ENCODE measurements at places on chromosomes 11 and 22.

GRCh38 chr11:57417056-57417455 is 9.9 kb downstream of the SLC43A3 start:
- no peak for DNase-seq

DNA sequence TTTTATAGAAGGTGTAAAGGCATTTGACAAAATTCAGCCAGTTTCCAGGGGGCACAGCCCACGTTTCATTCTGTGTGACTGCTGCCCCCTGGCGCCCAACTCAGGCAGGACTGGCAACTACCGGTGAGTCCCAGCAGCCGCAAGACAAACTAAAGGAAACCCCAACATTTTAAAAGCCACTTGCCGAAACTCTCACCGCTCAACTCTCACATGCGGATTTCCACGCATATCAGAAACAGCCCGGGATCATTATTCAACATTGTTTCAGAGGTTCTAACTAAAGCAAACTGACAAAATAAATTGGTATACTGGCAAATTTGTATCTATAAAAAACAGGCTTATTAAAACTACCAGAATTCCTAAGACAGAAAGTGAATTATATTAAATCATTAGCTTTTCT is 48.2 kb downstream of the MORC2 start:
- DNase-seq, result peak; percentile 62

GRCh38 chr11:119478711-119479285 is 55.8 kb upstream of the THY1 start:
- DNase-seq, result no peak

GRCh38 chr22:41398921-41399320 is 17.2 kb downstream of the TEF start:
- no peak for DNase-seq

- no peak for DNase-seq
These were observed 4.4 kb downstream of the DUSP8 start for GRCh38 chr11:1567721-1568100.

DNA sequence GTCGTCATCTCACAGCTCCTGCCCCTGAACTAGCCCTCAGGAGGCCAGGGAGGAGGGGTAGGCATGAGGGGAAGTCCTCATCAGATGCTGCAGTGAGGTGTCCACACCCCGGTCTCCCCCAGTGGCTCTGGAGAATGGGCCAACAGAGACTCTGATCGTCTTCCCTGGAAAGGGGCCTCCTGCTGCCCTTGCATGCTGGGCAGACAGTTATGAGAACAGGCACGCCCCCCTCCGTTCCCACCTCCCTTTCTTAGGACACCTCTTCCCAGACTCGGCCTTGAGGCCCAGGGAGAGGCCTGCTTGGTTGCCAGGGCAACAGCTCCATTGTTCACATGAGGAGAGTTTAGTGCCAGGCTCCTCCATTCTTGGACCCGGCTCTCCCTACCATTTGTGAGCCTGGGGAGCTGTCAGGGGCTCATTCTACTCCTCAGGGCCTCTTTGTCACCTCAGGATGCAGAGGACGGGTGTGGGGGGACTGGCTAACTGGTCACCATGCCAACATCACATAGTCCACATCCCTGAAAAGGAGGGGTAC is 157.7 kb downstream of the TTC17 start:
- no peak for DNase-seq

DNA sequence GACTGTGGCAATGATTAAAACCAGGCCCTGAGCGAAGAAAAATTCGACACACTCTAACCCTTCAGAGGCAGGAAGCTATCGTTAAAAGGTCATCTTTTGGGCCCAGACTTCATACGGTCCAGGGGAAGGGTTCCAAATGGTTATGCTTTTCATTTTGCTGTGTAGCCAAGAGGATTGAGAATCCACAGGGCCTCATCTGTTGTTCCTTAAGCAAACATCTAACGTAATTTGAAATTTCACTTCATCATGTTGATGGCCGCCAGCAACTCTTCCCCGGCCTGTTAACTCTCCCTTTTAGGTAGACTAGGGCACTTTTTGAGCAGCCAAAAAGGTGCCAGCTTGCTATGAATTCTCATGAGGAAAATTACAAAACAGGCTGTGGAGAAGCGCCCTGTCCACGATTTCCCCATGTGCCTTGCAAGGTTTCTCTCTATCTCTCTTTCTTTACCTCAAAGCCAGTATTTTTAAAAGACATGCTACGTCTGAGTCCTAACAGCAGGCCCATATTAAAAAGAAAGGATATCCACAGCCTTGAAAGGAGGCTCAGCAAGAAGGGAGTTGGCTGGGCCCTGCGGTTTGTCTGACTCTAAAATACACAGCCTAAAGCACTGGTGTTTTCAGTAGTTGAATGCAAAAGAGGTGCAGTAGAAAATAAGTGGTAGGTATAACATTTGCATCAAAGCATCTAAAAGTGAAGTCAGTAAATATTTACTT is 356.3 kb upstream of the NARS2 start:
- DNase-seq, result no peak

DNA sequence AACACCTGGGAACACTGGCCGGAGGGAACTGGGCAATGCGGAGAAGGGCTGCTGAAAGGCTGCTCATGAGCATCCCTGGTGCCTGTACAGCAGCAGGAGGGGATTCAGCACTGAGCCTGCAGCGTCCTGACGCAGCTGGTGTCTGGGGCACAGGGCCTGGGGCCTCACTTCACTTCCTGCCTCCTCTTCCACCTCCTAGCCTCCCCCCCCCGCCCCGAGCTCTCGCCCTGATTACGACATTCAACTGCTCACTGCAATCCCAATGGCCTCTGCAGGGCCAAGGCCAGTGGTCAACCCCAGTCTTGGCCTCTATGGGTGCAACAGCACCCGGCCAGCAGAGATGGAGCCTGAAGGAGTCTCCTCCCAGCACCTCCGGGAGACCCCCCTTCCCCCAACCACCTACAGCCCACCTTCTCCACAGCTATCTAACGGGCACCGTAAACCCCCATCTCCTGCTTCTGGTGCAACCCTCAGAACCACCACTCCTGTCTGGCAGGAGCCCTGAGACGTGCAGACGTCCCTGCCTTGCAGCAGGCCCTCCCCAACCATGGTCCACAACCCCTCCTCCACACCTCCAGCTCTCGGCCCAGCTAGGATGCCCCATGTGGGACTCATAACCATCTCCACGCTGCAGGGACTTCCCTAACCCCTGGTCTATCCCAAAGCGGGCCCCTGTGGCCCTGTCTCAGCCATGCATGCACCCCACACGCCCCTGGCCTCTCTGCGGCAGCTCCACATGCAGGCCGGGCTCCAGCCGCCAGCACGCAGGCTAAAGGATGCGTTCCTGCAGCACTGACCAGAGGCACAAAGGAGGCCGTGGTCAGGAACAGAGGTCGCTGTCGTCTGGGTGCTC is 38.2 kb downstream of the BRD1 start:
- no peak for DNase-seq

All from endothelial cell of umbilical vein (primary cell).